ENCODE measurements at places on chromosomes 16 and 17. TPM values are rescaled to one million over a fixed set of nuclear protein-coding genes. Genes with fewer than 3 reads are reported as not detected.

CD300LG gene
- not detected for total RNA-seq

CA10 gene
- not detected for total RNA-seq

RNF227 gene
- 2.5 TPM for total RNA-seq

MYH2 gene
- under 0.01 TPM for total RNA-seq

AGRP gene
- total RNA-seq = not detected

KCNH4 gene
- total RNA-seq = not detected

TMIGD1 gene
- not detected for total RNA-seq

TM4SF5 gene
- total RNA-seq = not detected

LRRC37A3 gene
- total RNA-seq = 4.4 TPM

KRT16 gene
- total RNA-seq = 0.12 TPM

HOXB6 gene
- 0.62 TPM for total RNA-seq

CCL3 gene
- total RNA-seq = not detected

SMTNL2 gene
- under 0.01 TPM for total RNA-seq

TNP2 gene
- total RNA-seq = not detected

LUC7L gene
- 40.5 TPM for total RNA-seq

LPO gene
- not detected for total RNA-seq

C16orf96 gene
- total RNA-seq = not detected

TBC1D3L gene
- 3.9 TPM for total RNA-seq

CMTM4 gene
- 19.6 TPM for total RNA-seq

DNASE1L2 gene
- 0.87 TPM for total RNA-seq

CARD14 gene
- under 0.01 TPM for total RNA-seq

GCGR gene
- total RNA-seq = not detected

CA7 gene
- total RNA-seq = not detected

CA4 gene
- not detected for total RNA-seq

NPIPA8 gene
- not detected for total RNA-seq

IL34 gene
- total RNA-seq = 2.0 TPM

ABCC6 gene
- 0.37 TPM for total RNA-seq

TBC1D3I gene
- not detected for total RNA-seq

MT1M gene
- 1.8 TPM for total RNA-seq

JUP gene
- 7.6 TPM for total RNA-seq

Measured in uterine smooth muscle cell (primary cell).